Immature natural killer cell (primary cell): ENCODE measurements at places on chromosomes 3 and 15. TPM values are rescaled to one million over a fixed set of nuclear protein-coding genes. Genes with fewer than 3 reads are reported as not detected.

Gene SPSB4
- not detected for polyA plus RNA-seq

DNA sequence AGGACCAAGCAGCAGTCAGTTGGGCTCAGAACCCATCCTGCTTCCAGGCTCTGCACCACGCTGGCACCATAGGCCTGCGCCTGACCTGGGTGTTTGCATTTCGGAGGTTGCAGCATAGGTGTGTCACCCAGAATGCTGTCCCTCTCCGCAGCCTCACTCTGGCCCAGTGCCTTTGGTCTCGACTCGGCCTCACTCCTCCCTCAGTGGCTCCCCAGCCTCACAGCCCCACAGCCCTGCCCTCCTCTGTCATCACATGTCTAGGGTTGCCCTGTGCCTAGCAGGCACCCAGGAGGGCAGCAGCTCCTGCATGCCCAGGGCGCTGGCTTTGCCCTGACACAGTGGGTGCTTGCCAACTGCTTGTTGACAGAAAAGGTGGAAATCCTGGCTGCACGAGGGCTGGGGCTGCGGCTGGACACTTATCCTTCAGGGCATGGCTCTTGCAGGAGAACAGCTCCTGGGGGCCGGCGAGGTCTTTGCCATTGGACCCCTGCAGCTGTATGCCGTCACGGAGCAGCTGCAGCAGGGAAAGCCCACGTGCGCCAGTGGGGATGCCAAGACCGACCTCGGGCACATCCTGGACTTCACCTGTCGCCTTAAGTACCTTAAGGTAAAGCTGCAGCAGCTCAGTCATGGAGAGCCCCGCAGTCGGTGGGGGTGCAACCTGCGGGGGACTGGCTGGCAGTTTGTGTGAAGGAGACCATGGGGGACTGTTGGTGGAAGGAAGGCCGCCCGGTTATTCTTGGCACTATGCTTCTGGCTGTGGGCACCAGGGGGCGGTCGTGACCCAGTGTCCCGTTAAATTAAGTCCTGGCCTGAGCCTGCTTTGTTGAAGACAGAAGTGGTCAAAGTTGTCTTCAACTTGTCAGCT lies 16.2 kb downstream of the NISCH start:
- DNase-seq, result peak; percentile 23

GRCh38 chr3:13025090-13025489 lies 48.1 kb downstream of the IQSEC1 start:
- DNase-seq, result no peak

GRCh38 chr15:75328493-75329314 lies 7.2 kb upstream of the COMMD4 start:
- DNase-seq, result no peak

DNA sequence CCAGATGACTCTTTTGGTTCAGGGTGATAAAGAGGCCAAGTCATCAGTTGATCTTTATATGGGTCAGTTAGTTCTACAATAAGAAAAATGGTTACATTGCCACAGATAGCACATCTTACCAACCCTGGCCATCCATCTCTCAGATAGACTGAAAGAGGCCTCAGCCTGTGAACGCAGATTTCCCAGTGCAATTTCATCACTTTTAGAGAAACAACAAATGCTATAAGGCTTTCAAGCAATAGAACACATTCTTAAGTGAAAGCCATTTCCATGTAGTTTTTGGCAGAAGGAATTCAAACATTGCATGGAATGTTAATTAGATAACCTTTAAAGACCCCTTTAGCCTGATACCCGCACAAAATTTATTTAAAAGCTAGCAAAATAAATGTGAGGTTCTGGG lies 200.6 kb upstream of the ZBTB20 start:
- no peak for DNase-seq

DNA sequence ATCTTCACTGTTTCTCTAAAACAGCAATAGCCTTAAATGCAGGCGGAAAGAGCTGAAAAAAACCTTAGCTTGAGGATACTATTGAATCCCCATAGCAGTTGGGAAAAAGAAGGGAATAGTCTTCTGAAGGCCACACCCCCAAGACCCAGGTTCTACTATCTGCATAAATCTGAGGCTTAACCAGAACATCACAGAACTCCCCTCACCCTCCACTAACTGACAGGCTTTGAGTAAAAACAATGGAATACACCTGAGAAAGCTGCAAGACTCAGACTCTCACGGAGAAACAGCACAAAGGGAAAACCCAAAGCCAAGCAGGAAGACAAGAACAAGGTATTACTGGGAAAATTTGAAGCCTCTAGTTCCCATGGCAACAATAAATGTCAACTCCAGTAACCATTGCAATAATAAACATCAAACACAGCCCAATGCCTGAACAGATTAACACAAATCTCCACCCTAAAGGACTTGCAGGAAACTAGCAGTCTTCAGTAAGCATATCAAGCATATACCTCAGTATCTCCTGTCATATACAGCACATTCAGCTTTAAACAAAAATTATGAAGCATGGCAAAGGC lies 56.4 kb downstream of the TMCC1 start:
- DNase-seq, result no peak

DNA sequence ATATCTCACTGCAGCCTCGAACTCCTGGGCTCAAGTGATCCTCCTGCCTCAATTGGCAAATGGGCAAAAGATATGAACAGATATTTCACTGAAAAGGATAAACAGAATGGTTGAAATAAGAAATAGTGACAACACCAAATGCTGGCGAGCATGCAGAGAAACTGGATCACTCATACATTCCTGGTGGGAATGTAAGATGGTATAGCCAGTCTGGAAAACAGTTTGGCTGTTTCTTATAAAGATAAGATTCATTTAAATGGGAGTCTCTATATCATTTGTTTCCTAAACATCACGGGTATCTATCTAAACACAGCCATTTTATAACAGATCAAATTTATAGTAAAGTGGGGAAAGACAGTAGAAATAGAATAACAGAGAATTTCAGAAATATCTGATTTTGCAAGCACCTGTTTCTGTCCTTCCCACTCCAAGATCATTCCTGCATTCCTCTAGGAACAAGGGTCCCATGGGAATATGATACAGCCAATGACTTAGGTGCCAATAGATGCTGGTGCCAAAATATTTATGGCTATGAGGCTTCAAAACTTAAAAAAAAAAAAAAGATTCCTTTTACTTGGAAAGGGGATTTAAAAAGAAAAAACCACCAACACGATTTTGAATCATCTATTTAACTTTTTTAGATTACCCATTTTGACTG lies 9.9 kb upstream of the TFDP2 start:
- no peak for DNase-seq

DNA sequence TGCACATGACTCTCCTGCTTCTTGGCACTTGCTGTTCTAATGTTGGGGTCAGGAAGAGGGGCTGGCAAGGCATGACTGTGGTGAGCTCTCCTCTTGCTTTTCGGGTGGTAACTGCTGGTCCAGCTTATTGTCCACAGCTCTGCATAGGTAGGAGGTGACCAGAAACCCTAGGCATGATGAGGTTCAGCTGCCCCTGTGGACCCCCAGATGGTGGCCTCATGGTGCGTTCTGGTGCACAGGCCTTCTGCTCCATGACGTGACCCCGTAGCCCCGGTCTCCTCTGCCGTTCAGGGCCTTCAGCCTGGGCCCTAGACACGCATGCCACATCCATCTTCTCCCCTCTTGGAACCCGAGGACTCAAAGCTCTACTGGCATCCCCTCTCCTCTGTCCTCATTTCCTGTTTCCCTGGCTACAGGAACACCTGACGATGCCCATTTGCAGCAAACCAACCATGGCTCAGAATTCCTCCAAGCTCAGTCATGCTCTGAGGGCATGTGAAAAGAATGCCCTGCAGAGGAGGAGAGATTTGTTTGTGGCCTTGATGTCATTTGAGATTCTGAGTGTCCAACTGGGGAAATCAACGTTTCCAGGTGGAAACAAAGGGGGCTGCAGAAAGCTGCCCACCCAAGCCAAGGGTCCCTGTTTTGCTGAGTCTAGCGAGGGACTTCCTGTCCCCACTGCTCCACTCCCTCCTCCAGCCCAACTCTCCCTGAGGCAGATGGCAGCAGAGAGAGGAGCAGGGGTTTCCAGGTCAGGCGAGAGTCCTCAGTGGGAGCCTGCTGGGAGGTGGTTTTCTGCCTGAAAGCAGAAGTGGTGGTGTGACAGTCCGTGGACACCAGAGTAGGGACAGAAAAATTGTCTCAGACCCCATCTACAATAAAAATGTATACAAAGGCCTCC lies 198.7 kb upstream of the LYSMD4 start:
- no peak for DNase-seq
